Right forelimb (tissue), 1 donor: ENCODE measurements at places on chromosomes 1 and 21.

DNA sequence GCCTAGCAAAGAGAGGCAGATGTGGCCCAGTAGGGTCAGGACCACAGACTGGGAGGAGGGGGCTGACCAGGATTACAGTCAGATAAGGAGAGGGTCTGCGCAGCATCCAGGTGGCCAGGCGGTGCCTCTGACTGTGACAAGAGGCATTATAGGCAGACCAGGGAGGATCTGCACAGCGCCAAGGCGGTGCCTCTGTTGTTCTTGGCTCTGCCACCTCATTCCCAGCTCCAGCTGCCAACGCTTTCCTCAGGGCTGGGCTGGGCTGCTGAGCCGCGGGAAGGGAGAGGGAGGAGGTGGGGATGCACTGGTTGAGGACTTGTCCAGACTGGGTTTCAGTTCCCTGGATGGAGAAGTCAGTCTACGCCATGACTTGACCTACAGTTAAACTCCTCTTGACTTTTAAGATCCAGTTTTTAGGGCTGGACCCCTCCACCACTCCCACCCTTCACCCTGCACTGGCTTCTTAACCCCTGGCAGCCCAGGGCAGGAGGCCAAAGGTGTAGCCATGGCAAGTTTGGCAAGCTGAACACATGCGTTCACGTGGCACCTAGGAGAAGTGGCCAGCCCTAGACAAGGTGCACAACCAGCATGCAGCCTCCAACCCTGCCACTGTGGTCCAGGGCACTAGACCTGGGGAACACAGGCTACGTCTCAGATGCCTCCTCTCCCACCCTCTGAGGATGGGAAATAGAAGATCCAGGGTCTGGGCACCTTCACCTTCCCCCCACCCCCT is 4.5 kb upstream of the CRABP2 start:
- peak; percentile 78 for DNase-seq

- peak; percentile 58 for DNase-seq
Observed at GRCh38 chr1:178341261-178341956, 155.4 kb downstream of the CLEC20A start.

GRCh38 chr1:66374148-66374547 is 159.8 kb upstream of the SGIP1 start:
- no peak for DNase-seq

DNA sequence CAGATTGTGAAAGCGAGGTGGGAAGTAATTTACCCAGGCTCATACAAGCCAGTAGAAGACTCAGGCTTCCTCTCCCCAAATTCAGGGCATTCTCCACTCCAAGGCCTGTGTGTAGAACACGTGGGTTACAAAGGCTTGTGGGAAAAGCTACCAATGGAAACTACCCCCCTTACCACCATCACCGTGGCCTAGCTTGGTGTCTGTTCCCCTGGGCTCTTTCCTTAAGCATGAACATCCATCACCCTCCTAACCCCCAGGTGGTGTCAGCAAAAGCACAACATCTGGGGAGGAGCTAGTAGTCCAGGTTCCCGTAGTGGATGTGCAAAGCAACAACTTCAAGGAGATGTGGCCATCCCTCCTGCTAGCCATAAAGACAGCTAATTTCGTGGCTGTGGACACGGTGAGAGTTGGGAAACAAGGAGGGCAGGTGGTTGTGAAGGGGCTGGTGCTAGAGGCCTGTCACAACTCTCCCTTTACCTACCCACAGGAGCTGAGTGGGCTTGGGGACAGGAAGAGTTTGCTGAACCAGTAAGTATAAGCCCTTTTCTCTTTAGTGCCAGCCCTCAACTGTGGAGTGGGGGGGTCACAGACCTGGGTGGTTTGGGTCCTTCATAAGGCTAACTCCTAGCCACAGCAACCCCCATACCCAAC is 701 bp upstream of the MUTYH start:
- no peak for DNase-seq

GRCh38 chr1:167209044-167209443 is 11.6 kb upstream of the POU2F1 start:
- DNase-seq = no peak

GRCh38 chr1:229368347-229368746 is 25.5 kb upstream of the CCSAP start:
- no peak for DNase-seq

GRCh38 chr1:203289281-203289981 is 15.9 kb upstream of the BTG2 start:
- DNase-seq = no peak

DNA sequence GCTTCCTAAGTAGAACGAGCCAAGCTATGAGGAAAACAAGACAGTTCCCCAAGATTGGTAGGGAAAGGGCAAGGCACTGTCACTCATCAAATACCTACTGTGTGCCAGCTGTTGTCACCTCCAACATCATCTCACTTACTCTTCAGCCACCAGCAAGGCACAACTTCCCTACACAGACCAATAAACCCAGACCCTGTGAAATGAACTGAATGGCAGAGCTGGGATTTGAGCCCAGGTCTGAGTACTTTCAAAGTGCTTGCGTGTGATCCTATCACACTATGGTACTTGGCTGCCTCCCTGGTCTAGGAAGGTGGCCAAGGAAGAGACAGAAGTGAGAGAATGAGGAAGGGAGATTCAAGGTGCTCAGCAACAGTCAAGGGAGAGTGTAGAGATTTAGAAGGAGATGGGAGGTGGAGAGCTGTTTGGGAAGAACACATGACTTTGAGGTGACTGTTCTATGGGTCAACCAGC is 16.7 kb upstream of the TRIM63 start:
- no peak for DNase-seq

- no peak for DNase-seq
Observed at GRCh38 chr1:14003552-14003951, 303.6 kb downstream of the PRDM2 start.

DNA sequence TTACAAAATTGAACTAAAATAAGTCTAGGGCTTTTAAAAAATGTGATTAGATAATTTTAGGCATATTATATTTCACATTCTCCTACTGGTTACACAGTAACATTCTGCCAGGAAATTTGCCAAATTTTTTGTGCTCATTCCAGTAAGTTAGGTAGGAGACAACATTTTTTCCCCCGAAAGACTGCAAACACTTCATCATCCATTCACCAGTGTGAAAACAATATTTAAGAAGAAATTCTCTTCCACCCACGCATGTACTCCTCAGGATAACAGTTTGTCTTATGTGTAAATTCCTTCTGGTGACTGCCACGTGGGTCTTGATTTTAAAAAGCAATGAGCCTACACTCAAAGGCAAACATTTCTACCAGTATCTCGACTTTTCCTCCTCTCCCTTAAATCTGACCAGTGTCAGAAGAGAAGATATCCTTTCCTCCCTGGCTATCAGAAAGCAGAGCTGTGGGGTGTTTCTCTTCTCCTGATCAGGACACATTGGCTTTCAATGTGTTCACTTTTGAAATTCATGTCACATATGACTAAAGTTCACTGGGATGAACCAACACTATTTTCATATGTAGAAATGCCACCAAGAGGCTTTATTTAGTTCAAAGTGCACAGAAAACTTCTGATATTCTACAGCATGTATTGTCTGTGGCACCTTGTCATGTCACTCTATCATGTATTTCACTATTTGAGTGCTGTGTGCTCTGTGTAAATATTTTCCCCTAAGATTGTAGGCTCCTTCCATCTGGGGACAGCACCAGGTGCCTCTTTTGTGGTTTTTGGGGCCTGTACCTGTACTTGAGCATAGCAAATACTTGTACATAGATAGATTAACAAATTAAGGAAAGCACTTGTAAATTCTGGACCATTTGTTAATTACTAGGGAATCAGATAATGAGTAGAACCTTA is 38.6 kb downstream of the LHX9 start:
- no peak for DNase-seq

DNA sequence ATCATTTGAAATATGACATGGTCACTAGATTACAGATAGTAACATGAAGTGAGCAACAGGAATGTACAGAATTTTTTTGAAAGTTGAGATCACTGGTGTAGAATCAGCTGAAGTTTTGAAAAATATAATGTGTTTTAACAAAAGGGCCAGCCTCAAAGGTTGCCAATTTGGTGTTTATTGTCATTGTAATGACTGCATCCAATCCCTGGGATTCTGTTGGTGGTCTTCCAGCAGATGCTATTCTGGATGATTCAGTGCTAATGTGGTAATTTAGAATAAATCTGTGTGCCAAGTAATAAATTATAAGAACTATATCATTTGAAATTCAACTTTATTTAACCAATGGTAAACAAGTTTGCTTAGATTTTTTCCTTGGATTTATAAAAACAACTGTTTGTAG is 436.4 kb upstream of the PKN2 start:
- DNase-seq = no peak

DNA sequence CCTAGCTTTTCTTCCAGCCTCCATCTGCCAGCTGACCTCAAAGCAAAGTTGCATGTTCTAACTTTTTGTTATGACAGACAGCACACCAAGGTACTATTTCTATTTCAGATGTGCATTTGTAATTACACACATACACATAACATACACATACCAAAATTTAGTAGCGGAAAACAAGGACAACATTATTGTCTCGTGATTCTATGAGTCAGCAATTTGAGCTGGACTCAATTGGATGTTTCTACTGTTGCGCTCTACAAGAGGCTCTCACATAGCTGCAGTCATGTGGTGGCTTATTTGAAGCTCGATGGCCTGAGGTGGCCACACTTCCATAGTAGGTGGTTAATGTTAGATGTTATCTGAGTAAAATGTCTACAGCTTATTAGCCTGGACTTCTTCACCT is 1010.1 kb upstream of the B3GALT2 start:
- no peak for DNase-seq

DNA sequence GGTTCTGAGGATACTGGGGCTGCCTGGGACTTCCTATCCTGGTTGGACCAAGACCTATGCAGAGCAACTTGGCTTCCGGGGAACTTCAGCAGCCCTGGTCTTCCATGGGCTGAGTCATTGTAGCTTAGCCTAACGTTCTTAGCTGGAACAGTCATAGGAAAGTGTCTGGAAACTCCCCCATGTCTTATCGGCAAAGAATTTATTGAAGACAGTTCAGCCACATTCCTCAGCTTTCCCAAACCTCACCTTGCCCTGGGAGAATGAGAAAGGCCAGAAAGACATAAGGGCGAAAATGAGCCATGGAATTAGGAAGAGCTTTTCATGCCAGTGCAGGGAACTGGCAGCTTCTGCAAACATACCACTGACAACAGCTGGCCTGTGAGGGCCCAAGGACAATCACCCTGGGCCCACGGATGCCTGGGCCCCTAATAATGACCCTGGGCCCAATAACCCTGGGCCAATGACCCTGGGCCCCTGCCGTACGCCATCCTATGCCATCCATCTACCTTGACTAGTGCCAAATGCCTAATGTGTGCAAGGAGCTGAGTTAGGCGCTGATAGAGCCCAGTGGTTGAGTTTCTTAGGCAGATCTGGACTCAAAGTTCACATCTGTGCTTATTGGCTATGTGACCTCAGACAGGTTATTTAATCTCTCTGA is 114.4 kb upstream of the GADD45A start:
- no peak for DNase-seq

DNA sequence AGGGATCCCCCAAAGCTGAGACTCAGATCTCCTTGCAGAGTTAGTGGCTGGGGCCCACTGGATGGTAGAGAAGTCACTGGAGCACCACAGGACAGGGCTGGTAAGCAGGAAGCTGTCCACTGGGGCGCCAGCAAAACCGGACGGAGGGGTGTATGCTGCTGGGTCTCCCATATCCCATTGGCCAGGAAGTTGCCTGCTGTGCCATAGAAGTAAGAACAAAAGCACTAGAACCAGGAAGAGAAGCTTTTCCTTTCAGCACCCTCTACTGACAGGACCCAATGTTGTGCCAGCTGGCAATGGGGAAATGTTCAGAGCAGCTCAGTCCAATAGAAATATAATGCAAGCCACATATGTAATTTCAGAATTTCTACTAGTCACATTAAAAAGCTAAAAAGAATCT is 146.6 kb downstream of the SPATA46 start:
- no peak for DNase-seq

DNA sequence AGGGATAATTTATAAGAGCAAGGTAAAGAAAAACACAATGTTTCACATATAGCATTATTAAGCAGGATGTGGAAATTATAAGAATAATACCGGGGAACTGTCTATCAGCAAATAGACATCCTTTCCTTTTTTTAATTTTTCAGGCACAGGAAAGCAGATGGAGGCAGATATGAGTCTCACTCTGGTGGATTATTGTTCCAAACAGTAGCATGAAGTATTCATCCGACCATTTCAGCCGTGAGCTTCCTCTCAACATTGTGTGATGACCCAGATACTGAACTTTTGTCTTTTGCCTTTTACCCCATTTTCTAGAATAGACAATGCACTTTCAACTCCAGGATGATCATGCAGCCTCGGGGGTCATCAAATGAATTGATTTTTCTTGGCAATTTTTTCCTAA is 599.8 kb downstream of the ADGRL2 start:
- no peak for DNase-seq

GRCh38 chr1:178664278-178664677 is 60.8 kb upstream of the RALGPS2 start:
- no peak for DNase-seq

DNA sequence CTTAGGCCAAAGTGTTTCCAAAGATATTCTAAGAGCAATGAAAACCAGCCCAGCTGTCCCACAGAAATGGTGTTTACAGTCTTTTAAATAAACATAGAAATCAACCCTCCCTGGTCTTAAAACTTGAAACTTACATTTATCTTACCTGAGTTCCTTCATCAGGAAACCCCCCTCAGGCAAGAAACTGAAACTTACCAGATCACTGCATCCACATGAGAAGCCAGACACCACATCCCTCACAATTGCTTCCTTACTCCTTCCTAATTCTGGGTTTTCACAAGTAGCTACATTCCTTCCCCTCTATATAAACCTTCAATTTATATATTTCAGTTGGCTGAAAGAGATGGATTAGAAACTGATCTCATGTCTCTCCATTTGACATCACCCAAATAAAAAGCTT is 563.0 kb upstream of the CHRM3 start:
- no peak for DNase-seq

GRCh38 chr21:46124083-46124925 is 26.4 kb downstream of the COL6A2 start:
- DNase-seq = peak; percentile 43

GRCh38 chr1:206963740-206964139 is 6.5 kb downstream of the FCAMR start:
- no peak for DNase-seq

DNA sequence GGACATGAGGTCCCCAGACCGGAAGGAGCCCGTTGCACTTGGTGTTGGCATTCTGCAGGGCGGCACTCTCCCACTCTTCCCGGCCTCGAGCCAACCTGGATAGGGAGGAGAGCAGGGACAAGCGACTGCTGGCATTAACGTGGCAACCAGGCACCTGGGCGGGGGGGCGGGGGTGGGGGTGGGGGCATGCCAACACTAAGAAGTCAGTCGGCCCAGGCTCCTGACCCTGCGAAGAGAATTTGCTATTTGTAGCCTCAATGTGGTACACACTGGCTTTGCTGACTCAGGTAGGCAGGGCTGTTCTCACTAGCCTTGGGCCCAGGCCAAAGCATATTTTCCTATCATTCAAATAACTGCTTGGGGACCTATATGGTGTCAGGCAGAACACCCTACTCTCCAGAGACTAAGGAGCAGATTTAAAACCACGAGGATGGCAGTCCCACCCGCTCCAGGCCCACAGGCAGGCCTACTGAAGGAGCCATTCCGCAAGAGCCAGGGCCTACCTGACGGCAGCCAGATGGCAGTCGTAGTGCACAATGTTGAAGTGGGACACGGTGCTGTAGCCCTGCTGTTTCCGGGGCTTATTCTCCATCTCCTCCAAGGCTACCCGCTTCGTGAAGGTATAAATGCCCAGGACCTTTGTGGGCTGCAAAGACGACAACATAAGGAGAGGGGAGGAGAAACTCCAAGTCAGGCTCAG is 123.7 kb downstream of the UBR4 start:
- DNase-seq = no peak
